ENCODE measurements at places on chromosomes 5 and 9.

- DNase-seq: no peak
These were observed 632 bp downstream of the UBAP1 start for GRCh38 chr9:34179213-34180136.

- no peak for DNase-seq
These were observed 215.6 kb downstream of the EFNA5 start for GRCh38 chr5:107455111-107455544.

- DNase-seq: no peak
These were observed 13.3 kb downstream of the HAVCR1 start for GRCh38 chr5:157045601-157046000.

DNA sequence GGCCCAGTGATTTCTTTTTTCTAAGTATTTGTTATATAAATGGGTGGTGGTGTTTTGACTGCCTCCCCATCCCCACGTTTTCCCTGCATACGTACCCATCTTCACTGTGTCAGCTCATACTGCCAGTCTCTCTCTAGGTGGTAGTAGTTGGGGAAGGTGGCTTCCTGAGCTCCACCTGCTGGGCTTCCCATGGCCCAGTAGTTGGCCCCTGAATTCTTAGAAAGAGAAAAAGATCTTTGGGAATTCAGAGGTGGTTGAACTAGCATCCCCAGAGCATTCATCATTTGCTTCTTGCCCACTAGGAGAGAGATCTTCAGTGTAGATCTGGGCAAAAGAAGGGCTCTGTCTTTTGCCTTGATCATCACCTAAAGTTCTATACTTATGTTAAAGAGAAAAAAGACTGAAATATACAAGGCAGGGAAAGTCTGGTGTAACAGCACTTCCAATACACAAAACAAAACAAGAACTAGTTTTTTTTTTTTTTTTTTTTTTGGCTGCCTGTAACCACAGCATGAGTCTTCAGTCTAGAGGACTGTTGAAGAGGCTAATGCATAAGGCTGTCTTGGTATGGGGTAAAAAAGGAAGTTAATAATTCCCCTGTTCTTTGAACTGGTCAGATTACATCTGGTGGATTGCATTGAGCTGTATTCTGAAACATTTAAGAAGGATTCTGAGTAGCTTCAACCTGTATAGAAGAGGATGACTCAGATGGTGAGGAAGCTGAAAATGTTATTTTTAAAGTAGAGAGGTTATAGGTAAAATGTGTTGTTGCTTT is 128.7 kb downstream of the ATG10 start:
- no peak for DNase-seq

- DNase-seq: no peak
These were observed 16.7 kb downstream of the CXXC5 start for GRCh38 chr5:139664727-139665351.

- no peak for DNase-seq
These were observed 664.2 kb upstream of the ZNF608 start for GRCh38 chr5:125410537-125411070.

DNA sequence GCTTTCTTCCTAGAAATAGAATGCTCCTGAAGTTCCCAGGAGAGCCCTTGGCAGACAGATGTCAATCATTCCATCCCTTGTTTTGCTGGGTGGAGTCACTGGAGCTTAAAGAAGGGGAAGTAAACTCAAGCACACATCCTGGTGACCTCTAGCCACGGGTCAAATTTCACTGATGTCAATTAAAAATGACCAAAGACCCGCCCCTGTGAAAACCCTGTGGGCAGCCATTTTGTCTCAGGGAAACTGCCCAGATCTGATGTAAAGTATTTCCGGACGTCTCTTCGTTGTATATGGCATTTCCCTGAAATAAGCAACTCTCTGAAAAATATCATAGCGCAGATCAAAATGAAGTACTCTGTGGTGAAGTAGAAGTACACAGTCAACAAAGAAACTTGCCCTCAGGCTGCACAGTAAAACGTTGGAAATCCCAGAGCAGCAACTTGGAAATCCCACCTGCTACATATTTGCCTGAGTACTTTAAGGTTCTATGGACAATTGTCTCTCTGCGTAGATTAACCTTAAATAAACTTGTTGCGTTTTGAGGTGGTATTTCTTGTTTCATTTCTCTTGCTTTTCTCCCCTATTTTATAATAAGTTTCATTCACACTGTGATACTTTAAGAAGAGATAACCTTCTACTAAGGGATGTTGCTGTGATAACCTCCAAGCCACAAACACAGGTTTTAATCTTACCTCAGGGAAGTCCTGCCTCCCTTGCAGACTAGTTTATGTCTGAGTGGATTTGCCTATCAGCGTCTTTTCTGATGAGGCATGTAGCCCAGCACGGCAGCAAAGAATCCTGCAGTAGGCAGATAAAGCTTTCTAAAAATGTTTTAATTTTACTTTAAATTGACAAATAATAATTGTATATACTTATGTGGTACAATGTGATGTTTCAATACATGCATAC is 60.9 kb upstream of the PIP5K1B start:
- DNase-seq: no peak
